GM13977 (cell line): ENCODE measurements at places on chromosomes 5 and 9.

DNA sequence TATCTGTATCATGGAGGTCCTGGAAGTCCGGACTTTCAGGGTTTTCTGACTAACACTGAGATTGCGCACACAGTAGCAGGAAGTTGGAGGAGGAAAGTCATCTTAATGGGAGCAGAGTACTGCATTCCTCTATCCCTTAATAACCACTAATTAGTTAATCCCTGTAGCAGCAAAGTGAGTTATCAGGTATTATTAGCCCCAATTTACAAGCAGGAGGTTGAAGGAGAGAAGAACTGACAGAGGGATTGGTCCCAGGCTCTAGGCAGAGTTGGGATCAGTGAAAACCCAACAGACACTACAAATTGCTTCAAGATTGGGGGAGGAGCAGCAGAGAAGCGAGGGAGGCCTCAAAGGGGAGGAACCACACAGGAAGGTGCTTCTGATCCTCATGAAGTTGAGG, 74.5 kb upstream of the XPA start:
- DNase-seq: no peak

DNA sequence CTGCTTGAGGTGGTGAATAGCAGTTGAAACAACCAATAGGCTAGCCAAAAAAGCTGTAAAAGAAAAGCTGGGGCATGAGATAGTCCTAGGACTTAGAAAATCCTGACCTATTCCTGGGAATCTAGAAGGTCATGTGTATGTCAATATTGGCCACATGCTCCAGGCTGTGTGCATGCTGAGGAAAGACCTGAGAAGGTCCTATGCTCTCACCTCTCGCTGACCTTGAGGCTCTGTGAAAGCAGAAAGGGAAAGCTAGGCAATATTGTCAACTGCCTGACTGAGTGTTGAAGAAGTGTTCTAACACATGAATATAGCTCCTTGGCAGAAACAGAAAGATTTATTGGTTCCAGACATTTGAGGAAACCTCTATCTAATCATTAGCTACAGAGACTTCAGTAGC, 19.8 kb downstream of the TAS2R1 start:
- no peak for DNase-seq

DNA sequence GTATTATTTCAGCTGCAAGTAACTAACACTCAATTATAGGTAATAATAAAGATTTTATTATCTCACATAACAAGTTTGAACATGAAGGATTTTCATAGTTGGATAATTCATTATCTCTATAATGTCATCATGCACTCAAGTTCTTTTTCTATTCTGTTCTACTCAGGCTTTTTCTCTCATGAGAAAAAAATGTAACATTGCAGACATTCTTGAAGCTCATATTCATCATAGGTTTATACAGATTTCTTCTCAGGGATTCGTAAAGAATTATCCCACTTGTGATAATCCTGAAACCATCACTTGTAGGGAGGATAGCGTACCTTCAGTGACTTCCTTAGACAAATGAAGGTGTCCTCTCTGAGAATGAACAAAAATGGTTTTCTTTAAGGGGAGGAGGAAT, 150.3 kb downstream of the XRCC4 start:
- DNase-seq: no peak

GRCh38 chr9:14273696-14274121, 40.2 kb downstream of the NFIB start:
- DNase-seq: no peak

DNA sequence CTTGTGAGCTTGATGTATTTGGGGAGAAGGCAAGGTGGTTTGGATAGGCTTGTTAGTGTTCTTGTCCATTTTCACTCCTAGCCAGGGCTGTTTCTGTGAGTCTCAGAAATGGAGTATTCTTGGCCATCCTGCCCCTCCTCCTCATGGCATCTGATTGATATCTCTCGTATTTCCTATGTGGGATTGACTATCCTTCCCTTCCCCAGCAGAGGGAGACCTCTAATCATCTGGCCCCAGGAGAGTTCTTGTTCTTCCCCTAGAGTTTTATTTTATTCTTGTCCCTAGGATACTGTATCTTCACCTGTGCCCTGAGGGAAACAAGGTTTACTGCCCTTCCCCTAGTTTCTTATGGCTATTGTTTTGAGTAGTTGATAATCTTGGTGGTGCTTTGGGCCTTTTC, 114.4 kb downstream of the VPS13A start:
- DNase-seq: no peak

GRCh38 chr9:133676450-133676849, 40.3 kb downstream of the DBH start:
- DNase-seq: no peak

DNA sequence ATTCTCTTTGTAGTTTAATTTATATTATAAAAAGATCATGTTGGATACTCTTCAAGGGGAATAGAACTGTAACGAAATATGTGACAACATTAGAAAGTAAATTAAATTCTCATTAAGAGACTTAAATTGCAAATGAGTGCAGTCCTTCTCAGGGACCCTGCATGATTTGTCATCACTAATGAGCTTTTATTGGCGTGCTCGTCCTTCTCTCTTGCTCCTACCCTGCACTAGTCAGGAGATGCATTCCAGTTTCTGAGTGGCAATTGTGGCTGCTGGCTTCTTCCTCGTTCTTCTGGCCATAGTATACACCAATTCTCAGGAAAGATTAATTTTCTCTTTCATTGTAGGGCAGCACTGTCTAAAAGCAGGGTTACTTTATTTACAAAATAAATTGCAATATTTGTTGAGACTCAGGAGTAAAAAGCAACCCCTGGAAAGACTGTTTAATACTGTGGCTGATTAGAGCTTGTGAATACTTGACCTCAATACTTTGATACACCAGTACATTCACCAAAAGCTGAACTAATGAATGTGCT, 376.3 kb upstream of the CHD1 start:
- DNase-seq: no peak

GRCh38 chr9:77505232-77505631, 142.9 kb downstream of the GNA14 start:
- no peak for DNase-seq

- no peak for DNase-seq
Measured at GRCh38 chr5:23583081-23583480, 75.7 kb downstream of the PRDM9 start.

GRCh38 chr5:136275601-136276000, 82.6 kb upstream of the SMIM32 start:
- DNase-seq: no peak

DNA sequence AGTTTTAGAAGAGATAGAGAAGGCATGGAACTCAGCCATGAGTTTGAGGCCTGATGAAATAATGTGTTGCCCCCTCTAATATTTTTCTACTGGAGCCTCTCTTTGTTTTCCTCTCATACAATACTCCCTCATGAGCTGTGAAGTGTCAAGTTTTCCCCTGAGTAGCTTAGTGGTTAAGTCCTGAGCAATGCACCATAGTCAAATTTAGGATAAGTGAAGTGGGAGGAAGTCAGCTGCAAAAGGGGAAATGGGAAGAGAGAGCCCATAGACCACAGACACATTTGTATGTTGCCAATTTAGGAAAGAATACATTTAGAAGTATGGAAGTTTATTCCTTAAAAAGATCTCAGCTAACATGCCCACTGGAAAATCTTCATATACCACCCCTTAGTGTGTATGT, 171.5 kb upstream of the NREP start:
- no peak for DNase-seq

DNA sequence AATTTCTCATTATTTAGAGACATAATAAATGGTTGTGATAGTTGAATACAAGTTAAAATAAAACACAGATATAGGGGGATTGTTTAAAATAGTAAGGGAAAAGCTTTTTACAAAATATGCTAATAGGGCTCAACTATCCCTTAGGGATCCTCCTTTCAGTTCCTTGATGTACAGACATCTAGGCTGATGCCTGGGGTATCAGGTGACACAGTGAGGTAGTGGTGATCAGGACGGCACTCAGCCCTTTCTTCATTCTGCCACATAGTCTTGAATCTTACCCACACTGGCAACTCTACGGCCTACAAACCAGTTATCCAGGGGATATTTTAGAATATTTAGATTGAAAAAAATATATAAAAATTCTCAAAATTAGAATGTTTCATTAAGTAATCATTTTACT, 12.5 kb upstream of the SLC35D2 start:
- no peak for DNase-seq

DNA sequence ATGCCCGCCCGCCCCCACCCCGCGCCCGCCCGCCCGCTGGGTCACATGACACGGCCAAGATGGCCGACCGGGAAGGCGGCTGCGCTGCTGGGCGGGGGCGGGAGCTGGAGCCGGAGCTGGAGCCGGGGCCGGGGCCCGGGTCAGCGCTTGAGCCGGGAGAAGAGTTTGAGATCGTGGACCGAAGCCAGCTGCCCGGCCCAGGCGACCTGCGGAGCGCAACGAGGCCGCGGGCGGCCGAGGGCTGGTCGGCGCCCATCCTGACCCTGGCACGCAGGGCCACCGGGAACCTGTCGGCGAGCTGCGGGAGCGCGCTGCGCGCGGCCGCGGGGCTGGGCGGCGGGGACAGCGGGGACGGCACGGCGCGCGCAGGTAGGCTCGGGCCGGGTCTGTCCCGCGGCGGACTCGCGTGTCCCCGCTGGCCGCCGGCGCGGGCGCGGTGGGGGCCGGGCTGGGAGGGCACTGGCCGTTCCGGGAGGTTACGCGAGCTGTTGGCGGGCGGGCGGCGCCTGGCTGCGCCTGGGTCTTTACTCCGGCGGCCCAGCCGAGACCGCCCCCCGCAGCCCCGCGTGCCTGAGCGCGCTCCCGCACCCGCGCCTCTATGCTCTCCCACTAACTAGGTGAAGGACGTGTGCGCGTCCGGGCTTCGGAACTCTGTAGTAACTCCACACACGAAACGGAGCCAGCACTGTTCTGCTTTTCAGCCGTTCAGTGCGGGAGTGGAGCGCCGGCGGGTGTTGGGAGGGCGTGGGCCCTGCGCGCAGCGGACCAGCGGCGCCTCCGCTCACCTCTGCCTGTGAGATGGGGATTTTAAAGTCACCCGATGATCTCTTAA, at the start of gene RUFY1:
RUFY1 (plus strand) TSS at position 44 of the 832 bp plus-strand sequence; CDS start at position 60, 16 bp downstream.
- peak; percentile 90 for DNase-seq

DNA sequence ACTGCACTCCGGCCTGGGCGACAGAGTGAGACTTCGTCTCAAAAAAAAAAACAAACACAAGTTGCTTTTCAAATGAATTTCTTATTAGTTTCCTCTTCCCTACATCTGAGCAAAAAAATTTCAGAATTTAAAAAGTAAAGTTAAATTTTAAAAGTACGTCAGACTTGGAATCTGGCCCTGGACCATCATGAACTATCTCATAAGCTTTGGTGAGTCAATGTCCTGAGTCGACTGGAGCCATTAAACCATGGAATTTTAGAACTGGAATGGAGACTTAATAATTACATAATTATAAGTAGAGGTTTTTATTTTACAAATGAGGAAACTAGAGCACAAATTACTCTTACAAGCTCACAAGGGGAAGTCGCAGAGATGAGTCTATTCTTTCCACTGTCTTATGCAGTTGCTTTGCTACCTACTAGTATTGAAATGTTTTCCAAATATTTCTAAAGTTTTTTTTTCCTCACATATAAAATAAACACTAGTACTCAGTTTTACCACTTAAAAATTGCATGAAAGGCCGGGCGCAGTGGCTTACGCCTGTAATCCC, 98.0 kb upstream of the ZNF608 start:
- no peak for DNase-seq

GRCh38 chr5:62284946-62285891, 20.8 kb upstream of the KIF2A start:
- no peak for DNase-seq

- no peak for DNase-seq
Measured at GRCh38 chr5:174183701-174184100, 138.2 kb downstream of the NSG2 start.

DNA sequence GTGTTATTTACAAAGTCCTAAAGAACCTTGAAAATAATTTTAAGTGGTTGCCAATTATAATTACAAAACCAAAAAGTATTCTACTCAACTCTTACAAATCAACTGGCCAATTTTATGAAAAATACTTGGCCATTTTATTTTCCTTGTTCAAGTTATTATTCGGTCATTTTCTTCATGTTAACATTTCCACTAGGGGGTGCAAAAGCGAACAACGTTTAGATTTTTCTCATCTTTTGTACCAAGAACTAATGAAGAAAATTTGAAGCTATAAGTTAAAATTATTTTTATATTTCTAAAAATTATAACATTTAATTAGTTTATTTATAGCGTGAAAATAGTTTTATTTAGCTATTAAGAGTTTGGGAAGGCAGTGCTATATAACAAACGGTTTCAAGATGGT, 1453.3 kb downstream of the MAT2B start:
- no peak for DNase-seq

DNA sequence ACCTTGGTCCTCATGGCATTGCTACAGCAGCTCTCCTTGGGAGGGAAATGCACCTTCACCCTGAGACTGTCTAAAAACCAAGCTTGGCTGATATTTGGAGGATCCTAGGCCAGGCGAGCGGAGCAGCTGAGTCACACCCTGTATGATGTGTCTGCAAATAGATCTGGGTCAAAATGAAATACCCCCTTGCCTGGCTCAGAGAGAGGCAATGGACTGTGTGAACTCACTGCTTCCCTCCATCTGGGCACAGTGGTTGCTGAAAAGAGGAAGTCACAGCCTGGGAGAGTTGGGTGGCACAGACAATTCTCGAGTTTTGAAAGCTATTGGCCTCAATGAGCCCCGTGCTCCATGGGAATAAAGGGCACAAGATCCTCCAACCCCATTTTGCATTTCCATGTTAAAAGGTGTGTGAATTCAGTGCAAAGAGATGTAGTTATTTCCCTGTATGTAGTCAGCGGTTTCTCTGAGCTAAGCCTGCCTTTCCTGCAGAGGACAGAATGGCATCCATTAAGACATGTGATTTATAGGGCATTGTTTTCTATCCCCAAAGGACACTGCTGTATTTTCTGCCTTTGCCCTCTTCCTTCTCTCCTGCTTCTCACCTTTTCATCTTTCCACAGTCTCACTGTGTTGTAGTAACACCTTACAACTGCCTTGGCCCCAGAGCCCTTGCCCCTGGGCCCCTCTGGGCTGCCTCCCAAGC, 177.2 kb downstream of the GADD45G start:
- peak; percentile 43 for DNase-seq

DNA sequence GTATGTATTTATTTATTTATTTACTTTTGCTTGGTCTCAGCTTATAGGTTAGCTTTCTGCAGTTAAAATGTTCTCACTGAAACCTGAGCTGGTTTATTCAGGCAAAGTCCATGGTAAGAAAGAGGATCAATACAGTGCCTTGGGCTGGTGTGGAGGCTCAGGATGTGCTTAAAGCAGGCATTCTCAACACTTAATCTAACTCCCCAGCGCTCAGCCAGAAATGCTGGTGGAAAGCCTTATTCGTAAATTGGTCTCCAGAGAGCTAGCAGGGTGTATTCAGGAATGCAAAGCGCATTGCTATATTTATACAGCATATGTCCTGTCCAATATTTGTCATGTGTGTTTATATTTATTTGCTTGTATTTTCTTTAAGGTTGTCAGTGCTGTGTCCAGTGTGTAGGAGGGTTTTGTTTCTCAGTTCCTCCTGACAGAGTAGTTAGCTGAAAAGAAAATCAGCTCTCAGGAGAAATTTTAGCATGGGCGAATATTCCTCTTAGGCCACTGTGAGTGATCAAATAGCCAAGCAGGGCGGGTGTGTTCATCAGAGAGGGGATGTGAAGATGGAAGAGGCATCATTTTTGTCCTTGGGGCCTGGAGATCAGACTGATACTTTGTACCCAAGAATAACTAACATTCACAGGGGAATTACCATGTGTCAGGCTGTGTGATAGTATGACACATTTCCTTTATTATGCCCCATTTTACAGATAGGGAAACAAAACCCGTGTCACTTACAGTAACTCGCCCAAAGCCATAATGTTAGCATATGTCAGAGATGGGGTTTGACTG, 65.8 kb downstream of the DOCK2 start:
- peak; percentile 47 for DNase-seq
